SHP77 (cell line): ENCODE measurements at places on chromosomes 13 and 19.
A peak's percentile ranks its signal among the peaks of the same experiment; 100 is the strongest.

DNA sequence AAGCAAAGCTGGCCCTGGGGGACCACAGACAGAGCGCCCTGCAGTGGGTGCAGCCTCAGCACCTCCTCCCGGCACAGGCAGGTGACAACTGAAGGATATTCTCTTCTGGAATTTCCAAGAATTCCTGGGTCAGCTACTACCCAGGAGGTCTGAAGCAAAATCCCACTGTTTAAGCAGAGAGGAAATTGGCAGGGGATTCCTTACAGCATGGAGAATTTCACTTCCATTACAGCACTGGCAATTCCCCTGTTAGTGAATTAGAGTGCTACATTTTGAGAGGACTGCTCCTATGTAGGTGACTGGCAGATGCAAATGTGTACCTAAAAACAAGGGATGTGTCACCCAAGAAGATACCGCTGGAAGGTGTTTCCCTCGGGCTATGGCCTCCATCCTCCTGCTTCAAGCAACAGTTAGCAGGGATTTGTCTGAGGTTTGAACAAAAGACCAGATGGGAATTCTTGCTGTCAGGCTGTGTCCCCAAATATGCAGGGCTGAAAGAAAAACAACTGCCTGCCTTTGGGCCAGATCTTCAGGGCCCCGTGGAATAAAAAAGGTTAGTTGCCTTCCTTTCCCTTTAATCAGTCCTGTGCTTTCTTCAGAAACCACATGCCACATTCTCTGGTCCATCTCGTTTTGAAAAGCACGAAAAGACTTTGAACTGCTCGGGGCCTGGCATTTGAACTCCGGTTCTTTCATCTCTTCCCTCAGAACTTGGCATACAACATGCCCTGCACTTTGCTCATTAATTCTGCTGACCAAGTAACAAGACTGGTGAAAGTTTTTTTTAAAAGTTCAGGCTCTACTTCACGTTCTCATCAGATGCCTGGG lies 296.4 kb downstream of the DNAJC15 start:
- DNase-seq, result no peak

DNA sequence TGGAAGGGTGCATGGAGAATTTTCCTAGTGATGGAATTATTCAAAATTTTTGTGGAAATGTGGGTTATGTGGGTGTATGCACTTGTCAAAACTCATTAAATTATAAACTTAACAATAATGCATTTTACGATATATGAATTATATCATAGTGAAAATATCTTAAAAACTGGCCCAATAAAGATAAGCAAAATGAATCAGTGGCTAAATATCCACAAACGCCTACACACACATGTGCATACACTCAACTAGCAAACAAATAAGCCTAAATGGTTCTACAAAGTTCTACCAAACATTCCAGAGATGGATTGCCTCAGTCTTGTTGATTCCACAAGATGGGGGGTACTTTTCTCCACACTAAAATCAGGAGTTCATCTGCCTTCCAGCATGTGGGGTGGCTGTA lies 349.5 kb downstream of the TSHZ3 start:
- DNase-seq, result no peak

- DNase-seq, result no peak
Observed at GRCh38 chr13:106528718-106529414, 6.6 kb downstream of the EFNB2 start.

GRCh38 chr19:6713773-6714692 lies 6.4 kb downstream of the C3 start:
- DNase-seq, result no peak

GRCh38 chr19:55092423-55093318 lies 17.0 kb downstream of the EPS8L1 start:
- no peak for DNase-seq

DNA sequence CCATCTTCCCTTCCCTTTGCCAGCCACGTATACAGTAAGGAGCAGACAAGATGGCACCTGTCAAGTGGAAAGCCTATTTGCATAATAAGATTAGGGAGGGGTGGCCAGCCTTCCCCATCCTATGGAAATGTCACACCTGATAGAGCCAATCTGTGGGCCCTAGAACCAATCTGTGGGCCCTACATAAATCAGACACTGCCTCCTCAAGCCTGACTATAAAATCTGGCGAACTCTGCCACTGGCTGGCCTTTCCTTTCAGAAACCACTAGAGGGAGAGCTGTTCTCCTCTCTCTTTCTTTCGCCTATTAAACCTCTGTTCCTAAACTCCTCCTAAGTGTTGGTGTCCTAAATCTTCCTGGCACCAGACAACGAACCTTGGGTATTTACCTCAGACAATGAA lies 231.5 kb upstream of the KLHL1 start:
- DNase-seq, result peak; percentile 2

DNA sequence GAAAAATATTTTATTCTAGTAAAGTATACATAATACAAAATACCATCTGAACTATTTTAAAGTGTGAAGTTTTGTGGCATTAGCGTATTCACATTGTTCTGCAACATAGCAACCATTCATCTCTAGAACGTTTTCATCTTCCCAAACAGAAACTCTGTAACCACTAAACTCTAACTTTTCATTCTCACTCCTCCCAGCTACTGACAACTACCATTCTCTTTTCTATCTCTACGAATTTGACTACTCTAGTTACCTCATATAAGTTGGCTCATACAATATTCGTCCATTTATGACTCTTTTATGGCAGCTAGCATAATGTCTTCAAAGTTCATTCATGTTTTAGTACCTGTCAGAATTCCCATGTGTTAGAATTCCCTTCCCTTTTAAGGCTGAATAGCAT lies 150.5 kb upstream of the MIR17HG start:
- no peak for DNase-seq

DNA sequence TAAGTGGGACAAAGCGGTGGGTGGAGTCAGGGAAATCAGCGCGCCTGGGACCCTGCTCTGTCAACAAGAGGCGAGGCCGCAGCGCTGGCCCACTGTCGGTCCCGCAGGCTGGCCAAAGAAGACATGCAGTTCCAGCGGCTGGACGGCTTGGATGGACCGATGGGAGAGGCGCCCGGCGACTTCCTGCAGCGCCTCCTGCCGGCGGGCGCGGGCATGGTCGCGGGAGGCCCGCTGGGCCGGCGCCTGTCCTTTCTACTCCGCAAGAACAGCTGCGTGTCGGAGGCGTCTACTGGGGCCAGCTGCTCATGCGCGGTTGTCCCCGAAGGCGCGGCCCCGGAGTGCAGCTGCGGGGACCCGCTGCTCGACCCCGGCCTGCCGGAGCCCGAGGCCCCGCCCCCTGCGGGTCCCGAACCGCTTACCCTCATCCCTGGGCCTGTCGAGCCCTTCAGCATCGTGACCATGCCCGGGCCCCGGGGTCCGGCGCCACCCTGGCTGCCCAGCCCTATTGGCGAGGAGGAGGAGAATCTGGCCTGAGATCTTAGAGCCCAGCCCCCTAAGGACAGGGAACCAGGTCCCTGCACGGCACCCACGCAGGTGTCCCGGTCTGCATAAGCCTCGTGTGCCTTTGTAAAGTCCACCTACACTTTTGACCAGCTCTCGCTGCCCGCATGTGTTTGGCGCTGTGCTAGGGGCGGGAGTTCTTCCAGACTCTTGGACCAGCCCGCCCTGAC lies 6.1 kb downstream of the BEST2 start:
- peak; percentile 61 for DNase-seq

GRCh38 chr13:42926555-42926954 lies 65.5 kb downstream of the EPSTI1 start:
- no peak for DNase-seq

DNA sequence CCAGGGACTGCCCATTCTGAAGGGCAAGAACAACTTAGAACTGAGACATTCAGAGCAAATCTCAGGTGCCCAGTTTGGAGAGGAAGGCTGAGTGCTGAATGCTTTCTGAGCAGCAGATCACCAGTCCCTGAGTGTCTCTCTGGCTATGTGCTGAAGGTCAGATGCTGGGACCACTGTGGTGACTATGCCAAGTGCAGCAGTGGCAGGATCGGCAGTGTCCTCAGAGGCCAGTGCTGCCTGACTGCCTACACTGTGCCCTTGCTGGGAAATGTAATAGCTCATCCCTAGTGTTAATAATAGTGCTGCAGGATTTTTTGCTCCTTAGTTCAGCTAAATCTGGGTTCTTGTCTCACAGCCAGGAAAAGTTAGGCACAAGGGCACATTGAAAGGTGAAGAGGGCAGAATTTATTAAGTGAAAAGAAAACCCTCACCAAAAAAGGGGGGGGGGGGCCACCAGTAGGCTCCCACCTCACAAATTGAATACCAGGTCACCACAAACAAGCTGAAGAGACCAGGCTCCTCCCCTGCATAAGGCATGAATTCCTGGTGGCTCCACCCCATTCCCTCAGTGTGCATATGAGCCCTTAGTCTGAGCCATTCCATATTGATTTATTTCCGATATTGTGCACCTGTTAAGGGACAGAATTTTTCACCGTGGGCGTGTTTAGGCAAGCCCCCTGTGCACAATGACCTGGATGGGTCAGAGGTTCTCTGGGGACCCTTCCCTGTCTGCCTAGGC lies 18.5 kb downstream of the RFXAP start:
- DNase-seq, result no peak

DNA sequence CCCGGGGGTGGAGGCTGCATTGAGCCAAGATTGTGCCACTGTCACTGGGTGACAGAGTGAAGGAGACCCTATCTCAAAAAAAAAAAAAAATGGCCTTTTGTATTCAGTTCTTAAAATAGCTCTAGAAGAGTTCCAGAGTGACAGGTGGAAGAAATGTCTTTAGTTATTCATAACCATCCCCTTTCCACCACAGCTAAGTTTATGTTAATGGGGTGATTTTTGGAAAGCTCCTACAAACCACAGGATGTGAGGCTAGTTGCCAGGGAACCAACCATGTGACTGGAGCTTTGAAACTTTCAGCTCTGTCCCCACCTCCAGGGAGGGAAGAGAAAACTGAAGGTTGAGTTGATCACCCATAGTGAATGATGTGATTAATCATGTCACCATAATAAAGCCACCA lies 6.9 kb downstream of the ZNF490 start:
- no peak for DNase-seq

- no peak for DNase-seq
Observed at GRCh38 chr19:34991542-34992333, 8.4 kb upstream of the GRAMD1A start.

DNA sequence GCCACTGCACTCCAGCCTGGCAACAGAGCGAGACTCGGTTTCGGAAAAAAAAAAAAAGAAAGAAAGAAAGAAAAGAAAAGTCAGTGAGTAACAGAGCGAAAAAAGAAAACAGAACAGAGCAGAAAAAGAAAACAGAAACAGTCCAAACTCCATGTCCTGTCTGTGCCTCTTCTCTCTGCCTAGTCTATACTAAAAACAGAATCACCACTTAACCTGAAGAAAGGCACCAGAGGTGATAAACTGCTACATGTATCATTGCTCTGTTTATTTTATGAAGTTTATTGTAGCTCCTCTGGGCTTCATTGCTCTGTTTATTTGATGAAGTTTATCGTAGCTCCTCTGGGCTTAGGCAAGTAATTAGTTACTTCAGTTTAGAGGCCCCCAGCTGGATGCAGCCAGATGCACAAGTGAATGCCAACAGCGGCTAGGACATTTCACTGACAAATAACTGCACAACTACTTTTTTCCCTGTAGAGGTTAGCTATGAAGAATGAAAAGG lies 39.2 kb downstream of the TBC1D4 start:
- no peak for DNase-seq

DNA sequence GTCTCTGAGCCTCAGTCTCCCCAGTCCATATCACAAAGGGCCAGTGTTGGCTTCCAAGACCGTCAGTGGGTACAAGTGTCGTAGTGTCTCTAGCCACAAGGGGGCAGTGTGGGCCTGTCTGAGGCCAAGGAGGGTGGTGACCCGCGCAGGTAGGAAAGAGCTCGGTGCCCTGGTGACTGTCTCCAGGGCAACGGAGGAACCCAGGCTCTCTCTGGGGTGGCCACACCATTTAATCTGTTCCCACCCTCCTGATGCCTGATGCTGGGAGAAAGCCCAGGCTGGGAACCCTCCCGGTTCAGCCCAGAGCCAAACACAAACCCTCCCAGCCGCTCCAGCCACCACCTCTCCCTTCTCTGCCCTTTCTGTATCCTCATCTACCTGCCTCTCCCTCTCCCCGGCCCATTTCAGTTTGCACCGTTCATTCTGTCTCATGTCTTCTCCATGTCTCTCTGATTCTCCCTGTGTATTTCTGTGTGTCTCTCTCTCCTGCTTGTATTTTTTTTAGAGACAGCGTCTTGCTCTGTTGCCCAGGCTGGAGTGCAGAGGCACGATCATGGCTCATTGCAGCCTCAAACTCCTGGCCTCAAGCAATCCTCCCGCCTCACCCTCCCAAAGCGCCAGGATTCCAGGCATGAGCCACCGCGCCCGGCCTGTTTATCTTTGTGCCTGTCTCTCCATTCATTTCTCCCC lies 17.5 kb upstream of the MEIS3 start:
- peak; percentile 37 for DNase-seq

GRCh38 chr19:1715540-1715939 lies 37.8 kb upstream of the ONECUT3 start:
- no peak for DNase-seq

- DNase-seq, result no peak
Observed at GRCh38 chr19:6509118-6509971, 7.2 kb upstream of the TUBB4A start.

GRCh38 chr19:37098570-37098969 lies 20.3 kb downstream of the ZNF420 start:
- DNase-seq, result no peak

DNA sequence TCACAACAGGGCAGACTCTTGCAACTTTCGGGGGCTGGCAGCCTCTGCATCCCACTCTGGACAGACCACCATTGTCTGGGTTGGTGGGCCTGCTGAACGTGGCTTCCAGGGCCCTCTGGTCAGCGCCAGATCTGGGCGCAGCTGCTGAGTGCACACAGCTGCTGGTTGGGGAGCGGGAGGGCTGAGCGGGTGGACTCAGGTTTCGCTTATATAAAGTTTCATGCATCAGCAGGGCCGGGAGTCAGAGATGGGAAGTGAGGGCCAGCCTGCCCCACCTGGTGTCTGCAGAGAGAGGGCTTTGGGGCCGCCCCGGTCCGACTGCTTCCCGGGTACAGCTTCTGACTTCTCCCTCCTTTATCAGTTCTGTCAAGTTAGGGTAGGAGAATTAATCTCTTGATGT lies 6.9 kb downstream of the ARHGEF7 start:
- peak; percentile 97 for DNase-seq

- DNase-seq, result no peak
Observed at GRCh38 chr13:32428581-32429432, 877 bp upstream of the N4BP2L1 start.

GRCh38 chr13:25114220-25114619 lies 18.3 kb downstream of the PABPC3 start:
- peak; percentile 61 for DNase-seq

- no peak for DNase-seq
Observed at GRCh38 chr19:15675560-15675959, 2.7 kb downstream of the CYP4F12 start.

- no peak for DNase-seq
Observed at GRCh38 chr19:33905473-33905936, 108.8 kb downstream of the KCTD15 start.

DNA sequence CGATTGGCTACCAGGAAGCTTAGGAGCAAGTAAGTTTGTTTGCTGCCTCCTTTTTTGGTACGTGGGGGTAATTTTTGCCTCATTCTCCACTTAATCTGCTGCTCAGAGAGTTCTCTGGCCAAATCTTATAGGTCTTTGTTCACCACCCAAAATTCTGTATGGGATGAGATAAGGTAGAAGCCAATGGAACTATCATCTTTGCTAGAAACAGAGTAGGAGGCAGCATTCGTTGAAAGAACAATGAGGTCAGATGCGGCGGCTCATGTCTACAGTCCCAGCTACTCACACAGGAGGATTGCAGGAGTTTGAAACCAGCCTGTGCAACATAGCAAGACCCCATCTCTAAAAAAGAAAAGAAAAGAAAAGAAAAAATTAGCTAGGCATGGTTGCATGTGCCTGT lies 5.0 kb upstream of the DNAAF3 start:
- no peak for DNase-seq

GRCh38 chr19:50189331-50189730 lies 14.1 kb upstream of the MYH14 start:
- DNase-seq, result no peak

- no peak for DNase-seq
Observed at GRCh38 chr19:41697198-41697855, 9.3 kb upstream of the CEACAM7 start.
